ENCODE measurements at places on chromosomes 1 and 21.

GRCh38 chr1:247211339-247211738, 39.5 kb upstream of the ZNF124 start:
- no peak for DNase-seq

GRCh38 chr1:113456967-113457366, 66.7 kb downstream of the MAGI3 start:
- DNase-seq: peak; percentile 94

GRCh38 chr1:87113313-87113712, 198.9 kb downstream of the HS2ST1 start:
- peak; percentile 96 for DNase-seq

DNA sequence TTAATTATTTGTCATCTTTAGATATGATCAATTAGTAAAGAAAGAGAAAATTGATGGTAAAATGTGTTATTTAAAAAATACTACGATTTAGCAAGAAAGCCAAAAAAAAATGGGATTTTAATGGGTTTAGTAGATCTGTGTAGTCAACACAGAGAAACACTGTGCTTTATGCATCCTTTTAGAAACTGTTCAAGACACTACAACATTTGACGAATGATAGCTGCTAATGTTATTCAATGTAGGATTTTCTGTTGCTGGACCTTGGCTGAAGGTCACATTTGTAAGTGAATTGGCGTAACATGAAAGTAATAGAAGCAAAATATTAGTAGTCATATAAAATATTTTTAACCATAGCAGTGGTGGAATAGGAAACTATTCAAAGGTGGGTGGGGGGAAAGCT, 1293.9 kb downstream of the NCAM2 start:
- DNase-seq: no peak

- DNase-seq: no peak
These were observed 32.9 kb downstream of the CD244 start for GRCh38 chr1:160829766-160830165.

- peak; percentile 63 for DNase-seq
These were observed 356.3 kb upstream of the DPYD start for GRCh38 chr1:98277118-98277517.

- no peak for DNase-seq
These were observed 2.0 kb downstream of the FMO1 start for GRCh38 chr1:171250263-171250662.

DNA sequence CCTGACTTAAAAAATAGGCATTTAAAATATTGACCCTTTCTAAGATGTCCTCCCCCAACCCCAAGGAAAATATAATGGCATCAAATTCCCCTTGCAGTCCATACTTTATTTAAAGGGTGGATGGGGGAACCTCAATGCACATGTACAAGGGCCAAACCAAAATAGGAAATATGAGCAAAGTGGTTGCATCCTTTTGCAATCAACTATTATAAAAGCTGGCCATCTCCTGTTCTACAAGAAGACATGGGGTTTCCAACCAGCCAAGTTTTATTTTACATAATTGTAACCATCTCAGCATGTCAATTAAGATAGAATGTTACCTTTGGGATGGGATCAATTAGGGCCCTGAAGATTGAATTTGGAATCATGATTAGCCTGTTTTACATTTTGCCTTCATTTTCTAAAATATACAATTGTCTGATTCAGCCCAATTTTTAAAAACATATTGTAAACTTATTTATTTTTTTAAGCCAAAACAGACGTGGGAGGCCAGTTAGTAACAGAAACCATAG, 146.7 kb upstream of the NFIA start:
- no peak for DNase-seq

GRCh38 chr1:109906160-109906838, 4.3 kb upstream of the CSF1 start:
- no peak for DNase-seq

DNA sequence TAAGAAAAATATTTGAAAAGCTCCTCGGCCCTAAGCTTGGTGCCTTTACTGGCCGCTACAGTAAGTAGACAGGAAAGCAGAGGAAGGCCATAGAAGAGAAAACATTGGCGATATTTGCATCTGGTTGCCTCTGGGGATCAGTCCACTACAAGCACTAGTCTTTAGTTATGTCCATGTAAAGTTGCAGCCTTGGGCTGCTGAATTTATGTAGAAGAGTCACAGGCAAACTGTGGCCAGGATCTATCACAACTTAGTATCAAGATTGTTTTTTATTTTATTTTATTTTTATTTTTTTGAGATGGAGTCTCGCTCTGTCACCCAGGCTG, 228.7 kb upstream of the CAMK1G start:
- no peak for DNase-seq

GRCh38 chr1:213371525-213371846, 320.4 kb downstream of the RPS6KC1 start:
- DNase-seq: no peak

GRCh38 chr1:160625725-160626498, 20.9 kb downstream of the SLAMF1 start:
- no peak for DNase-seq

DNA sequence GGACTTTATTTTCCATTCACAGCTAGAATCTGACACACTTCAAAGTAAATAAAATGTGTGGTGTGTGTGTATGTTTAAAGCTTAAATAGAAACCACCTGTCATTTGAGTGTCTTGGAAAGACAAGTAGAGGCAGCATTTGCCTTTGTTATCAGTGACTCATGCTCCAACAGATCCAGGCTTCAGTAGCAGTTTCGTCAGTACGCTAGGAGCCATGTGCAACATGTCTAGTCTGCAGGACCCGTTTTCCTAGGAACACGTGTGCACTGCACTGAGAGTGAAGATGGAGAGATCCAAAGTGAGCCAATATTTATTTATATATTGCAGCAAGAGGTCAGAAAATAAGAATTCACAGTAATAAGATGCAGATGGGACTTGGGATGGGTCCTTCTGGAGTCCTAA, 41.8 kb downstream of the SGIP1 start:
- DNase-seq: no peak

Measured in astrocyte of the hippocampus (primary cell).